Activated CD8-positive, alpha-beta T cell treated with anti-CD3 and anti-CD28 coated beads for 36 hours (primary cell): ENCODE measurements at places on chromosomes 7 and 10. TPM values are rescaled to one million over a fixed set of nuclear protein-coding genes. Genes with fewer than 3 reads are reported as not detected.

The SUGCT gene
- 2.0 TPM for total RNA-seq

The SPDYE9 gene
- not detected for total RNA-seq

The ZWINT gene
- total RNA-seq, result 69.5 TPM

The PVRIG gene
- 29.8 TPM for total RNA-seq

The NKX2-3 gene
- not detected for total RNA-seq

The TFR2 gene
- total RNA-seq, result 11.9 TPM

The SFTPA1 gene
- total RNA-seq, result not detected

The C10orf143 gene
- 4.4 TPM for total RNA-seq

The ACSL5 gene
- 34.1 TPM for total RNA-seq

The FAM171A1 gene
- total RNA-seq, result 5.1 TPM
